Stimulated activated CD4-positive, alpha-beta T cell treated with anti-CD3 and anti-CD28 coated beads, Interleukin-1b, Interleukin-23, amount 100 ng/mL, for 48 hours (primary cell): ENCODE measurements at places on chromosomes 3 and 15.

DNA sequence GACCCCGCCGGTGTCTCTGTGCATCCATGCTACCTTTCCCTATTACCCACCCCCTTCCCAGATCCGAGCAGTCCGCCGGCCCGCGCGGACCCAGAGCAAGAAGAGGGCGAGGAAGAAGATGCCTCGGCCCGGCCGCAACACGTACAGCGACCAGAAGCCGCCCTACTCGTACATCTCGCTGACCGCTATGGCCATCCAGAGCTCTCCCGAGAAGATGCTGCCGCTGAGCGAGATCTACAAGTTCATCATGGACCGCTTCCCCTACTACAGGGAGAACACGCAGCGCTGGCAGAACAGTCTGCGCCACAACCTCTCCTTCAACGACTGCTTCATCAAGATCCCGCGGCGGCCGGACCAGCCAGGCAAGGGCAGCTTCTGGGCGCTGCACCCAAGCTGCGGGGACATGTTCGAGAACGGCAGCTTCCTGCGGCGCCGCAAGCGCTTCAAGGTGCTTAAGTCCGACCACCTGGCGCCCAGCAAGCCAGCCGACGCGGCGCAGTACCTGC is 788 bp downstream of the FOXB1 start:
- no peak for DNase-seq

DNA sequence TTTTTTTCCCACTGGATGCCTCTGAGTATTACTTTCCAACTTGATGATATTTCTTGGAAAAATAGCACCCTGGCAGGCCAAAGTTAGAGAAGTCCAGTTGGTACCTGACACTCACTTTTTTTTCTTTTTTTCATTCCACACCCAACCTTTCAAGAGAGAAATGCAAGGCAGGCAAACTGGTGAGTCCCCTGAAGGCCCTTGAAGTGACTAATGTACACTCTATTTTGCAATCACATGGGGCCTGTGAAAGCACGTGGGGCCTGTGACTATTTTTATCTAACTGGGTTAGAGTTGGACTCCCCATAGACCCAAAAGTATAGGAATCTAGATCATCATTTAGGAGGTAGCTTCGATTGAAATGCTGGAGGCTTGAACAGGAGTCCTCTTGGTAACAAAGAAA is 316.7 kb downstream of the CHL1 start:
- DNase-seq, result no peak

GRCh38 chr3:78729946-78730345 is 1037.9 kb downstream of the ROBO1 start:
- DNase-seq, result no peak

DNA sequence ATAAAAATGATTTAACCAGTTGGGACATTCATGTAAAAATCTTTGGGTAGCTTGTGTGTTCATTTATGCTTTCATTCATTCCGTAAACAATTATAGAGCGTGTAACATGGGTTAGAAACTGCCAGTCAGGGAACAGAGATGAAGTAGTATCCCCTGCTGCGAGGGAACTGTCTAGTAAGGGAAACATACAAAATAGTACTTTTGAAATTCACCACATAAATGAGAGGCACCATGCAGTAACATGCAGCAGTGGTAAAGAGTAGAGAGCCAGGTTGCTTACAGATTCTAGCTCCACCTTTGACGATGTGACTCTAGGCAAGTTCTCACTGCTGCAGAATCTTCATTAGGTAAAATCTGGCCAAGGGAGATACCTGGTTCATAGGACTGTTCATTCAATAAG is 938 bp downstream of the DZIP3 start:
- no peak for DNase-seq

- no peak for DNase-seq
These were observed 124.3 kb upstream of the UMPS start for GRCh38 chr3:124605781-124606579.

DNA sequence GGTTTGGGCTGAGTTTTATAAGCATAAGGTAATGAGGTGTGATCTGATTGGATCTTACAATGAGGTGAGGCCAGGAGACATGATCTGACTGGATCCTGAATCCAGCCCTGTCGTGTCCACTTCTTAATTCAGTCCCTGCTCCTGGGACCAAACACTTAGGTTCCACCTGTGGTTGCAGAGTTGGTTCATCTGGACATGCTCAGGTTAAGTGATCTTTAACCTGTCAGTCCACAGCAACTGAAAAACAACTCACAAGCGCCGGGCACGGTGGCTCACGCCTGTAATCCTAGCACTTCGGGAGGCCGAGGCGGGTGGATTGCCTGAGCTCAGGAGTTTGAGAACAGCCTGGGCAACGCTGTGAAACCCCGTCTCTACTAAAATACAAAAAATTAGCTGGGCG is 679.3 kb upstream of the ALCAM start:
- DNase-seq, result no peak

DNA sequence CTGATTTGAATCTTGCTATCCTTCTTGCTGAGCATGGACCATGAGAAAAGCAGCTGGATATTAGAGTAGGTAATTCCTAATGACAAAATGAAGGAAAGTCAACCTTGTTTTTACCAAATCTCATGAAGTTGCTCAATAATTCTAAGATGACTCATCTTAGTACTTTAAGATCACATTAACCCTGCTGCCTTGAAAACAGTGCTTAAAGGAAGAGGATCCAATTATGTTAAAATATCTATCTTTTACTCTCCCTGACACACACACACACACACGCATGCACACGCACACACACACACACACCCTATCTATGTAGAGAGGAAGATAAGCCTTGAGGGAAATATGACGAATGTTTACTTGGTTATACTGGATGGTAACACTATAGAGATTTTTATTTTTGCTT is 16.0 kb upstream of the MYO1E start:
- DNase-seq, result no peak

- DNase-seq, result no peak
These were observed 3.0 kb downstream of the ZNF589 start for GRCh38 chr3:48243886-48244285.

DNA sequence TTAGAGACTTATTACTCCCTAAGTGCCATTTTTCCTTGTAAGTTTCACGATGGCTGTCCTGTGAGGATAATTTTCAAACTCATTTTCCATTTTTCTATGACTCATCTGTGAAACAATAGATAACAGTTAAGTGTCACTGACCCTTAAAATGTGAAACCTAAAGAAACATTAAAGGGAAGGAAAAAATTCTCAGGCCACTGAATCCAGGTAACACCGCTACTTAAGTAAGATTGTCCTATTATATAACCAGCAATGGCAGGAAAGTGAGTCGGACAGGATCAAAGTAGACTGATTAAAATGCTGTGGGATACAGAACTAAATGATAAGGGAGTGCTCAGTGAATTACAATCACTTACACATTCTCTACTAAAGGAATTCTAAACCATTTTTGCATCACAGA is 12.4 kb downstream of the PLD1 start:
- no peak for DNase-seq

- no peak for DNase-seq
These were observed 353.1 kb upstream of the BCHE start for GRCh38 chr3:166190360-166190759.

DNA sequence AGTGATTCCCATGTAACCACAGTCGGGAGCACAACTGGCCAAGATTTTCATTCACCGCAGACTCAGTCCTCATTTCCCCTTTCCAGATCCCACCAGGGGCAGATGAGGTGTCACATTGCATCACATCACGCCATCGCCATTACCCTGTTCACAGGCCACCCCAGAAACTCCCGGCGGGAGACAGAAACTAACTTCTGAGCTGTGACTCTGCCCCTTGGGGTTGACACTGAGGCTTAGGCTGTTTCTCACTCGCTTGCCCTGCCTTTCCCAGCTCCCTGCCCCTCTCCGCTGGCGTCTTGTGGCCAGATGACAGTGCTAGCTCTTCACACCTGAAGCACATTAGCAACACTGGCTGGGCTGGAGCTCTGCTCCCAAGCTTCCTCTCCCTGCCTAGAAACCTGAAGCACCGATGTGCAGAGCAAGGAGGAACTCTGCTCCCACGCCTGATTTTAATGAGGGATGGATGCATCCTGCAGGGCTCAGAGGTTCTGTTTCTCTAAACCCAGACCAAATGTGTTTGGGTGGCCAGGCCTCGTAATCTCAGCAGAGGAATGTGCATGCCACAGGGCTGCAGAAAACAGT is 88.8 kb upstream of the CTDSPL start:
- no peak for DNase-seq

DNA sequence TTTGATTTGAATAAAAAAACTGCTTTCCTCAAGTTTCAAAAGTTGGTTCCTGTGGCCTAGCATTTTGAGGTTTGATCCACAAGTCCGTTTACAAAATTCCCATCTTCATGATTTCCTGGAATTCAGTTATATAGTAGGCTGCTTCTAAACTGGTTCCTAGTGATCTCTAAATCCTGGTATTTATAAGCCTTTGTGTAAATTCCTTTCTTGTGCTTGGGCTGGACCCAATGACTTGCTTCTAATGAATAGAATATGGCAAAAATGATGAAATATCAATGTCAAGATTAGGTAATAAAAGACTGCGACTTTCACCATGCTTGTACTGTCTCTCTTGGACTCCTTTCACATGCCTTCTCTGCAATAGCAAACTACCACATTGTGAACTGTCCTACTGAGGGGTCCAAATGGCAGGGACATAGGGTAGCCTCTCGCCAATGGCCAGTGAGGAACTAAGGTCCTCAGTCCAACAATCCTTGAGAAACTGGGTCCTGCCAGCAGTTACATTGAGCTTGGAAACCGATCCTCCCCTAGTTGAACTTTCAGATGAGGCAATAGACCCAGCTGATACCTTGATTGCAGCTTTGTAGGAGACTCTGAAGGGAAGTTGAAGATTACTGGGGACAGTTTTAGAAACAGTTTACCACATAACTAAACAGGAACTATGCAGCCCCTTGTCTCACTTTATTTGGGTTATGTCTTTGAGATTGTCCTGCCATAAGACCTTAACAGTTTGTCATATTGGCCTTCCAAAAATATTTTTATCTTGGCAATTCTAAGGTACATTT is 303.9 kb upstream of the TBC1D5 start:
- no peak for DNase-seq

DNA sequence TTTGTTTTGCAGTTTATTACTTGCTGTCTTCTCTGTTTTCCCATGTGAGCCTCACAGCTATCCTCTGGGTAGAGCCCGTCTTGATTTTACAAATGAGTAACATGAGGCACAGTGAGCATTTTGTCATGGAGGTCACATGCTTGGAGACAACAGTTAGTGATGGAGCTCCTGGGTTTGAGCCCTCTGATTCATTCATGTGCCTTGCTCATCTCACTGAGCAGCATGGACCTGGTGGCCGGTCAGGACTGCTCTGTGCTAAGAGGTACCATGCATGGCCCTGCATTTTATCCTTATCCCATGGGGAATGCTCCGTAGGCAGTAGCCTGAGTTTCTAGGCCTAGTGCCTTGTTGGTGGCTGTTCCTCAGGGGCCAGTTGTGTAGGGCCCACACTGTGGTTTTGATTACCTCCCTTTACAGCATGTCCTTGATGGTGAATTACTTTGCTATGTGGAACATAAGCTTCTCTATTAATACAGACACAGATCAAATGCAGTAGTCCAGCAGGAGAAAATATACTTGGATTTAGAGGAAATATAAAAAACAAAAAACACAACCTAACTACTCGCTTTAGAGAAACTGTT is 35.6 kb downstream of the MAP2K5 start:
- DNase-seq, result no peak

DNA sequence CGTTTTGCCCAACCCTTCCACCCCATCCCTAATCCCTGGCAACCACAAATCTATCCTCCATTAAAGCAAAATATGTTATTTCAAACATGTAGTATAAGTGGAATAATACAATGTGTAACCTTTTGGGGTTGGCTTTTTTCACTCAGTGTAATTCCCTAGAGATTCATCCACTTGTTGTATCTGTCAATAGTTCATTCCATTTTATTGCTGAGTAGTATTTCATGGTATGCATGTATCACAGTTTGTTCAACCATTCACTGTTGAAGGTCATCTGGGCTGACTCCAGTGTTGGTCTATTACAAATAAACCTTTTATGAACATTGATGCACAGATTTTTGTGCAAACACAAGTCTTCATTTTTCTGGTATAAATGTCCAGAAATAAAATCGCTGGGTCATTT is 38.8 kb downstream of the BSN start:
- DNase-seq, result no peak

DNA sequence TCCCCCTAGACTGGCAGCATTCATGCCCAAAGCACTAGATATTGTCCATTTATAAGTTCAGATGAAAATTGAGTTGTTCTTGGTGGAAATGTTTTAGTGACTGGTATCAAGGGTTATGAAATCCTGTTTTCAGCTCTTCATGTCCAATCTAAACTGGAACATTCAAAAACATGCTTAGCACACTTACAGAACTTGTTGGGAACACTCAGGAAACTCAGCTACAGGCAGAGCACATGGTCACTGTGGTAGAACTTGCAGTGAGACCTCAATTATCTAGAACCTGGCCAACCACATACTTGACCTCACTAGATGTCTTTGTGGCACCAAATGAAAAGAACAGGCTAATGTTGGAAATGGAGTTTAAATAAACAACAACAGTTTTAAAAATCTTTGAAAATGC is 88.8 kb downstream of the SMAD3 start:
- DNase-seq, result no peak

DNA sequence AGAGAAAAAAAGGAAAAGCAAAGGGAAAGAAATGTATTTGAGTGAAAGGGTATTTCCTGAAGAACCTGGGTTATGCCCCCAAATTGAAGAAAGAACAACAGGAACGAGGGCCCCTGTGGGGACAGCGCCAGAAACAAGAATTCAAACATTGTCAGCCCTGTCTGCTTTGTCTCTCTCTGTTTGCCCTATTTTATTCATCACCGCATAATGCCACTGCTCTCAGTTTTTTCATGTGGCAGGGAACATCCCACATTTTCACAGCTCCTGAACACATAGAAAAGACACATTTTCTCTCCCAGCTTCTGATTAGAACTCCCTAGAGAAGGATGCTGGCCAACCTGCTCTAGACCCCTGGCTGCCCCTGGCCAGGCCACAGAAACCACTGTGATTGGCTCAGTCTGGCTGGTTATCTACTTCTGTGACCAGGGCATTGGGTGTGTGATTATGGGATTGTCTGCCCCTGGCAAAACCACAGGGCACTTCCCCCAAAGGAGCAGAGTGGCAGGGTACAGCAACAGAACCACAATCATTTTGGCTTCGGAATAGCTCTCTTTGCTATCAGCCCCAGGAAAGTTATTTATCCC is 31.3 kb upstream of the CCDC54 start:
- DNase-seq, result no peak
